ENCODE measurements at places on chromosomes 13 and 19. TPM values are rescaled to one million over a fixed set of nuclear protein-coding genes. Genes with fewer than 3 reads are reported as not detected.

Gene IZUMO2
- total RNA-seq: not detected

Gene APOC4
- total RNA-seq: not detected

Gene CYP2S1
- 1.3 TPM for total RNA-seq

Gene SPRED3
- total RNA-seq: 3.3 TPM

Gene ZNF536
- not detected for total RNA-seq

Gene ZNF865
- 0.58 TPM for total RNA-seq

Gene TPM4
- 927 TPM for total RNA-seq

Gene ZNF556
- total RNA-seq: 1.4 TPM

Gene ICAM4
- 0.85 TPM for total RNA-seq

Measured in regular cardiac myocyte (primary cell).